ENCODE measurements at places on chromosomes 1 and 21. TPM values are rescaled to one million over a fixed set of nuclear protein-coding genes. Genes with fewer than 3 reads are reported as not detected.
A peak's percentile ranks its signal among the peaks of the same experiment; 100 is the strongest.

DNA sequence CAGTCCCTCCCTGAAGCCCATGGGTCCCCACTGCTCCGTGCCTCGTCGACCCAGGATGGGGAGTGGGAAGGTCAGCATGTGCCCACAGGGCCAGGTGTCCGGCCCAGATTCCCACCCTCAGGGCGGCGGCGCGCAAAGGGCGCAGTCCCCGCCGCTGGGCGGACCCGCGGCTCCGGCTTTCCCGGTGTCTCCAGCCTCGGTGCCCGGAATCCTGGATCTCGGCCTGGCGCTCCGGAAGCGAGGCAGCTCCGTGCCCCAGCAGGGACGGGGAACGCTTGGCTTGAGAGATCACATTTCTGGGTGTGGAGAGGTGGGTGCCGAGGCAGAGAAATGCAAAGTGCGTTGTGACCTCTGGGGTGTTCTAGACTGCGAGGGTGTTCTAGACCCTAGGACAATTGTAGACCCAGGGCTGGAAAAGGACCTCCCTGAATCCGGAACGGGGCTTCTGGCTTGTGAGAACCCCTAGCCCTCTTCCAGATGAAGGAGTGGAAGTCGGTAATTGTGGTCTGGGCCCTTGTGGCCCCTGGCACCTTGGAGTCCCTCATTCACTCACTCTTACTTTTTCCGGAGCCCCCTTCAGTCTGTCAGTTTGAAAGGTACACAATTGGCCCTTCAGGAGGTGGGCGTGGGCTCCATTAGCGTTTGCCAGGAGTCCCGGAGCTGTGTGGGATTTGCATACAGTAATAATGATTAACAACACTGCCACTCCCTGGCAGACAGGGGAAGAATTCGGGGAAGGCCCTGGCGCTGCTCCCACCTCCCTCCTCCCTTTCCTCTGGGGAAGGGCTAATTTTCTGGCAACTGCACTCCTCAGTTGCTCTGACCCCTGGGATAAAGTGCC lies 1.6 kb upstream of the KCND3 start:
- no peaks in the 10 kb centered on the region for H3K36me3 ChIP-seq
- peak overlapping the region; percentile 61 for H3K27ac ChIP-seq
- DNase-seq: peak; percentile 88
- peaks cover 20% of the 10 kb centered on the region for H3K27me3 ChIP-seq
- H3K4me1 ChIP-seq: peaks cover 30% of the 10 kb centered on the region

GRCh38 chr1:109610609-109611307 lies 8.7 kb downstream of the GNAT2 start:
- H3K27ac ChIP-seq: no peak overlapping the region
- no peaks in the 10 kb centered on the region for H3K27me3 ChIP-seq
- H3K4me1 ChIP-seq: no peaks in the 10 kb centered on the region
- no peaks in the 10 kb centered on the region for H3K36me3 ChIP-seq
- H3K4me3 ChIP-seq: no peak overlapping the region

DNA sequence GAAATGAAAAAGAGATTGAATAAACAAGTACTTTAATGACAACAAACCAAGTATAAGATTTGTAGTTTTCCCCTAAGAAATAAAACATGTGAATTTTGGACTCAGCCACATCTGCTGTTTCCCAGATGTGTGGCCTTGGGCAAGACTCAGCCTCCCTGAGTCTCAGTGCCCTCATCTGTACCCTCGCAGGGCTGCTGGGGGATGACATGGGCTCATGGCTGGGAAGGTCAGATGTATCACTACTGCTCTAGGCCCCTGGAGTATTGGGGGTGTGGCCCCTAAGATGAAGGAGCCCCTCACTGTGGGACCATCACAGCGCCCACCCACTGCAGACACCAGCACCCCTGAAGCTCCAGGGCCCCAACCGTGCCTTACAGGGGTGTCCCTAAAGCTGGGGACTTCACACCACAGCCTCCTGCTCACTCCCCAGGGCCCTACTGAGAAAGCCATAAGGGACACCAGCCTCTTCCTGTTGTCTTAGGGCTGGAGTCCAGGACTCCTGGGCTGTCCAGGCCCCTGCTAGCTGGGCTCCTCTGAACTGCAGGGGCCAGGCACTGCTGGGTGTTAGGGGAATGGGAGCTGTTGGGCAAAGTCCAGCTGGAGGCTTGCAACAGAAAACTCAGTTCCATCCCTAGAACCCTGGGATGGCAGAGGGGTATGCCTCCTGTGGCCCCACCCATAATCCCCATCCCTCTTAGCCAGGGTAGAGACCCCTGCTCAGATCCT lies 104.0 kb upstream of the WNT4 start:
- H3K27me3 ChIP-seq: no peaks in the 10 kb centered on the region
- no peak overlapping the region for H3K4me3 ChIP-seq
- peaks cover 3% of the 10 kb centered on the region for H3K4me1 ChIP-seq
- no peak for DNase-seq
- H3K36me3 ChIP-seq: no peaks in the 10 kb centered on the region

- H3K27me3 ChIP-seq: no peaks in the 10 kb centered on the region
- peaks cover 17% of the 10 kb centered on the region for H3K4me1 ChIP-seq
- peak overlapping the region; percentile 40 for H3K27ac ChIP-seq
- no peak for DNase-seq
- peaks cover 32% of the 10 kb centered on the region for H3K36me3 ChIP-seq
Observed at GRCh38 chr1:203686091-203686632, 59.5 kb downstream of the ATP2B4 start.

GRCh38 chr1:117059334-117059677 lies 820 bp upstream of the TTF2 start:
- H3K4me3 ChIP-seq: peak overlapping the region; percentile 84
- H3K4me1 ChIP-seq: peaks cover 4% of the 10 kb centered on the region
- H3K27me3 ChIP-seq: no peaks in the 10 kb centered on the region
- peak; percentile 75 for DNase-seq

DNA sequence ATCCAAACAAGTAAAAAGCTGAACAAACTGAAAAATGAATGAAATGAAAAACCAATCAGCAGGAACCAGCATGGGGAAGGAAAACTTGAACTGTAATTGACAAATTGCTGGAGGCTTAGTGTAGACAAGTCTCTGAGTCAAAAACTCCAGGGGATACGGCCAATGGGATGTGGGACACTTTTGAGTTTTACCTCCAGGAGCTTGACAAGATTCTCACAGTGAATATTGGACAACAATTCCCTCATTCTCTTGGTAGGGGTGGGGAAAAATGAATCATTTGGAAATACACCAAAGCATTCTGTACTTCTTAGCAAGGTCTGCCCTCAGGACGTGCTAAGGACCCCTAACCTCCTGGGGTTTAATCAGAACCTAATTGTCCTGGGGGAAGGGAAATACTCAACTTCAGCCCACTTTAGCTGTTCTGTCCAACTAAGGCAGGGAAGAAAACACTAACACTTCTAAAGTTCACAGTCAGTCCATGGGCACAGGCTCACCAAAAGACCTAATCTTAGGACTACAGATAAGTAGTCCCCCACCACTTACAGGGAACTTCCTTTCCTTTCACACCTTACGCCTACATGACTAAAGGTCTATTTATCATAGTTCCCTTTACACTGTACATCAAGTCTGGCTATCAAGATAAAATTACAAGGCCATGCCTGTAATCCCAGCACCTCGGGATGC lies 60.7 kb upstream of the CDC42BPA start:
- no peak for DNase-seq
- H3K4me1 ChIP-seq: no peaks in the 10 kb centered on the region
- H3K27me3 ChIP-seq: no peaks in the 10 kb centered on the region
- H3K4me3 ChIP-seq: no peak overlapping the region

GRCh38 chr1:4880626-4881025 lies 226.2 kb downstream of the AJAP1 start:
- DNase-seq: no peak
- H3K4me3 ChIP-seq: no peak overlapping the region
- no peaks in the 10 kb centered on the region for H3K4me1 ChIP-seq
- no peaks in the 10 kb centered on the region for H3K36me3 ChIP-seq
- H3K27ac ChIP-seq: no peak overlapping the region

- peak overlapping the region; percentile 75 for H3K27ac ChIP-seq
- peaks cover 34% of the 10 kb centered on the region for H3K4me1 ChIP-seq
- H3K4me3 ChIP-seq: peak overlapping the region; percentile 99
- H3K27me3 ChIP-seq: no peaks in the 10 kb centered on the region
Observed at GRCh38 chr1:229625071-229625914, 629 bp downstream of the TAF5L start.

DNA sequence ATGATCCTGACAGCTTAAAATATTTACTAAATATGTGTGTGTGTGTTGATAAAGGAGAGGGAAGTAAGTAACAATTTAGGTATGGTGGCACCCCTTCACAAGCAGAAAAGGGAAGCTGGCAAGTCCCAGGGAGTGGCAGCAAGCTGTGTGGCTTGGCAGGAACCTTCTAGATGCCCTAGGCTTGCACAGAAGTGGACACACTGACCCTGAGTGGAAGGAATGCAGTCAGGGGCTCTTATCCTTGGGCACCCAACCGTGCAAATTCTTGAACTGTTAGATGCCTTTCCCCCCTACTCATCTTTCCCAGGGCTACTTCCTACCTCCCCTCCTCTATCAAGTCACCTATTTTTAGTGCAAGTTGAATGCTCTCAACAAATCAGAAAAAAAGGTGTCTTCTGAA lies 18.9 kb downstream of the ACP6 start:
- H3K4me3 ChIP-seq: no peak overlapping the region
- peaks cover 48% of the 10 kb centered on the region for H3K36me3 ChIP-seq
- no peak overlapping the region for H3K27ac ChIP-seq
- H3K4me1 ChIP-seq: no peaks in the 10 kb centered on the region

The SPRR3 gene
- total RNA-seq: not detected

The GRHL3 gene
- 0.55 TPM for total RNA-seq

The ANKRD65 gene
- 21.5 TPM for total RNA-seq

Measured in upper lobe of right lung (tissue), 1 donor.